Pancreas (tissue), 10 donors: ENCODE measurements at places on chromosomes 16 and 17. TPM values are rescaled to one million over a fixed set of nuclear protein-coding genes. Genes with fewer than 3 reads are reported as not detected.

- no peak overlapping the region for H3K4me3 ChIP-seq
- no peaks in the 10 kb centered on the region for H3K4me1 ChIP-seq
- no peak for DNase-seq
- H3K27ac ChIP-seq: no peak overlapping the region
- H3K27me3 ChIP-seq: no peaks in the 10 kb centered on the region
These were observed 16.0 kb upstream of the WIPF2 start for GRCh38 chr17:40203131-40203530.

DNA sequence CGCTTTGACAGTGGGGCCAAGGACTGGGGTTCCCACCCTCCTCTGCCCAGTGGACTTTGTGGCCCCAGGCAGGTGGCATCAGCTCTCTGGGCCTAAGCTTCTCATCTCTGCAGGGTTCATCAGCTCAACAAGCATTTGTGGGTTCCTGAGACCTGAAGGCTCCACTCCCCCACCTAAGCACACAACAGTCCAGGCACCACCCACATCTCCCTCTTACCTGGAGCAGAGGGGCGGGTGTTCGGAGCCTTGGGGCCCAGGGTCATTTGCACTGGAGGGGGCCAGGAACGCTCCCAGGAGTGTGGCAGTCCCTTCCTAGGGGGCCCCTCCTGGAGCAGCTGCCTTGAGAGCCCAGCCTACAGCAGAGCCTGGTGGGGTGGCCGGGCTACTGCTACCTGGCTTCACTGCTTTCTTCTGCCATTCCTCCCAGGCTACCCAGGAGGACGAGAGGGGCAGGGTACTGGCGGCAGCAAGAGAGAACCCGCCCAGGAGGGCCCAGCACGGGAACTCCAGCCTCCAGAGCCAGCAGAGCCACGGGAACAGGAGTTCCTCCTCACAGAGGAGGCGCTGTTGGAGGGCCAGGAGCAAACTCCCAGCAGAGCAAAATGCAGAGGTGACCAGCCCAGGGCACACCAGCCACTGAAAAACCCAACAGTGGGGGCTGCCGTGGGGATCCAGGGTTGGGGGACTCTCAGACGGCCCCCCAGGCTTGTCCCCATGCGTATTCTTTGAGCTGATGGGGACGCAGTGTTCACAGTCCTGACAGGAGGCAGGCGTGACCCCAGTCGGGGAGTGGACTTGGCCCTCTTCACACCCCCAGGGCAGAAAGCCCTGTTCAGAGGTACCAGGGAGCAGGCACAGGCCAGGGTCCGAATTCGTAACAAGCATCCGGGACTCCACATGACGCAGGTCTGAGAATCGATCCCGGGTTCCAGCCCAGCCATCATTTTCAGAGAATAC lies 35.1 kb upstream of the SLC38A10 start:
- H3K36me3 ChIP-seq: no peaks in the 10 kb centered on the region
- no peak for DNase-seq
- H3K27me3 ChIP-seq: no peaks in the 10 kb centered on the region
- H3K4me3 ChIP-seq: no peak overlapping the region
- H3K27ac ChIP-seq: peak overlapping the region; percentile 51

GRCh38 chr16:70685938-70686375 lies at the start of gene MTSS2:
Gene MTSS2, minus strand, starts transcription at chr16:70686053. Its CDS starts 262 bp downstream, at chr16:70685791.
- H3K4me1 ChIP-seq: no peaks in the 10 kb centered on the region
- H3K27me3 ChIP-seq: no peaks in the 10 kb centered on the region
- peak; percentile 78 for DNase-seq

- H3K27me3 ChIP-seq: no peaks in the 10 kb centered on the region
- H3K27ac ChIP-seq: peak overlapping the region; percentile 18
- H3K4me3 ChIP-seq: no peak overlapping the region
- H3K36me3 ChIP-seq: no peaks in the 10 kb centered on the region
- H3K4me1 ChIP-seq: peaks cover 33% of the 10 kb centered on the region
These were observed 15.4 kb downstream of the CUEDC1 start for GRCh38 chr17:57939797-57940196.

DNA sequence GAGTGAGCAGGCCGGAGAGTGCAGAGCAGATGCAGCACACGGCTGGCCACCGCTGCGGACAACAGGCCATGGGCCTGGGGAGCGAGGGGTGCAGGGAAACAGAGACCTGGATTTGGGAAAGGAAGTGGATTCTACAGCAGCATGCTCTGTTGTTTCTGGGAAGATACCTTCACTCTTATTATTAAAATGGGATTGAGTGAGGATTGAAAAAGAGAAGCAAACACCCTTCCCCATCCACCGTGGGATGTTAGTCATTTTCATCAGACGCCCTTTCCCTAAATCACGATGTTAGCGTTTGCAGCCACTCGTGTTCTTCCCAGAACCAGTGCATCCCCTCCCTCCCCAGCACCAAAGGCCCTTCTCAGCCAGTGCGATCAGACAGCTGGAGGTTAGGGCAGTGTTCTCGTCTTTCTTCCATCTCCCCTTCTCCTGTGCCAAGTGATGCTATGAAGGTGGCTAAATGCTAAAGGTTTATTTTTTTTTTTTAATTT lies 196.5 kb upstream of the CHMP6 start:
- H3K4me1 ChIP-seq: no peaks in the 10 kb centered on the region
- H3K27ac ChIP-seq: no peak overlapping the region
- DNase-seq: no peak
- no peaks in the 10 kb centered on the region for H3K36me3 ChIP-seq

GRCh38 chr16:58842746-58843145 lies 108.6 kb upstream of the GOT2 start:
- no peaks in the 10 kb centered on the region for H3K4me1 ChIP-seq
- no peak for DNase-seq
- no peak overlapping the region for H3K4me3 ChIP-seq
- no peaks in the 10 kb centered on the region for H3K27me3 ChIP-seq
- no peak overlapping the region for H3K27ac ChIP-seq

DNA sequence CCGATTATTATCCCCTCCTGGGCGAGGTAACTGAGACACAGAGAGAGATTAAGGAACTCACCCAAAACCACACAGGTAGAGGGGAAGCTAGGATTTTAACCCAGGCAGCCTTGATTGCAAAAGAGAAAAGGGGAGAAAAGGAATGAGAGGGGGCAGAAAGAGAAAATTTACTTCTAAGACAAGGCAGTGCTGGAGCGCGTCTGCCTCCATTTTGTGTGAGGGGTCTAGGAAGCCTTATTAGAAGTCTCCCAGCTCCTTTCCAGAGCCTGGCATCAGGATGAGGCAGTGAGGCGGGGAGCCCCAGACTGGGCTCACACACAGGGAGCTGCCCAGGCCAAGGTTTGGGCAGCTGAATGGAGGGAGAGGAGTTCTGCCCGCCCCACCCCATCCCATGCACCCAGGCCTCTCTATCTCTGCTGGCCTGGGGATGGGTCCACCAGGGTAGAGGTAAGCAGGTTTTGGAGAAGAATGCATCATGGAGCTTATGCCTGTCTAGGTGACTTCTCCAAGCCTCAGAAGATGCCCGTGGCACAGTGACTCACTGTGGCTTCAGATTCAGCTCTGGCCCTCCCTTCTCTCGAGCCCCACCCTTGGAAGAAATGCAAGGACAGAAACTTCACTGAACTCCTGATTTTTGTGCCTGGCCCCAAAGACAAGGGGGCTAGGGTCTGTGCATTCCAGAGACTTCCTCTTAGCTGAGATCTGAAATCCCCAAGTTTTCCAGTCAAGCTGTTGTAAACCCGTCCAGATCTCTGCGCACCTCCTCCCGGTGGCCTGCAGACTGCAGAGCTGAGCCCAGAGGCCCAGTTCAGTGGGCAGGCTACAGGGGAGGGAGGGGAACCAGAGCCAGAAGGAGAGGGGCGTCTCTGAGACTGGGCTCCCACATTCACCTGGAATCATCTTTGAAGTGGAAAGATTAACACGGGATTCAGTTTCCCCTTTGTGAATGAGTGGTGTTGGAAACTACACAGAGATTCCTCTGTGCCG lies 95.1 kb upstream of the CDH5 start:
- no peaks in the 10 kb centered on the region for H3K4me1 ChIP-seq
- DNase-seq: no peak
- H3K27me3 ChIP-seq: no peaks in the 10 kb centered on the region
- H3K4me3 ChIP-seq: no peak overlapping the region
- H3K27ac ChIP-seq: no peak overlapping the region
- H3K36me3 ChIP-seq: no peaks in the 10 kb centered on the region

DNA sequence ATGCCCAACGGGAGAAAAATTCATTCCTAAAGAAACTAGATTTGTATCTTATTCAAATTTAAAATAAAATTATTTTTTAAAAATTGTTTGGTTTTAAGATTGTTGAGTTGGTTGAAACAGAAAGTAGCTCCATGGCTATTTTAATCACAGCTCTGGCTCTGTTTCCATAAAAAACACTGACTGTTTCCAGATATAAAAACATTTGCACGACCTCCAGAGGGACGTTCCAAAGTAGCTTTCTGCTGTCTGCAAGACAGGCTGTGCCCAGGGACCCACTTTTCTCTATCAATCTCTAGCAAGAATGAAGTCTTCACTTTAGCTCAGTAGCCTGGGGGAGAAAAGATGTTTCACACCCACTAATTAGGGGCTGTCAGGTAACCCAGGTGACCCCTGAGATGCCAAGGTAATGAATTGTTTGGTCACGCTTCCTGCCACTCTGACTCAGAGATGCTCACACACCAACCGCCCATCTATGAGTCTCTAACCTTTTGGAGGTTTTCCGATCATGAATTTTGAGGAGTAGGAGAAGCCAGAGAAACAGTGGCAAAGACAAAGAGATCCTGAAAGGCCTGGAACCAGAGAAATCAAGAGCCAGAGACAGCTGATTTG lies 220.1 kb upstream of the SOX9 start:
- H3K4me1 ChIP-seq: no peaks in the 10 kb centered on the region
- DNase-seq: no peak
- H3K36me3 ChIP-seq: no peaks in the 10 kb centered on the region
- H3K27ac ChIP-seq: no peak overlapping the region
- H3K4me3 ChIP-seq: no peak overlapping the region

GRCh38 chr16:48603647-48604376 lies 6.2 kb downstream of the N4BP1 start:
- H3K27ac ChIP-seq: no peak overlapping the region
- H3K4me1 ChIP-seq: peaks cover 23% of the 10 kb centered on the region
- no peak for DNase-seq

DNA sequence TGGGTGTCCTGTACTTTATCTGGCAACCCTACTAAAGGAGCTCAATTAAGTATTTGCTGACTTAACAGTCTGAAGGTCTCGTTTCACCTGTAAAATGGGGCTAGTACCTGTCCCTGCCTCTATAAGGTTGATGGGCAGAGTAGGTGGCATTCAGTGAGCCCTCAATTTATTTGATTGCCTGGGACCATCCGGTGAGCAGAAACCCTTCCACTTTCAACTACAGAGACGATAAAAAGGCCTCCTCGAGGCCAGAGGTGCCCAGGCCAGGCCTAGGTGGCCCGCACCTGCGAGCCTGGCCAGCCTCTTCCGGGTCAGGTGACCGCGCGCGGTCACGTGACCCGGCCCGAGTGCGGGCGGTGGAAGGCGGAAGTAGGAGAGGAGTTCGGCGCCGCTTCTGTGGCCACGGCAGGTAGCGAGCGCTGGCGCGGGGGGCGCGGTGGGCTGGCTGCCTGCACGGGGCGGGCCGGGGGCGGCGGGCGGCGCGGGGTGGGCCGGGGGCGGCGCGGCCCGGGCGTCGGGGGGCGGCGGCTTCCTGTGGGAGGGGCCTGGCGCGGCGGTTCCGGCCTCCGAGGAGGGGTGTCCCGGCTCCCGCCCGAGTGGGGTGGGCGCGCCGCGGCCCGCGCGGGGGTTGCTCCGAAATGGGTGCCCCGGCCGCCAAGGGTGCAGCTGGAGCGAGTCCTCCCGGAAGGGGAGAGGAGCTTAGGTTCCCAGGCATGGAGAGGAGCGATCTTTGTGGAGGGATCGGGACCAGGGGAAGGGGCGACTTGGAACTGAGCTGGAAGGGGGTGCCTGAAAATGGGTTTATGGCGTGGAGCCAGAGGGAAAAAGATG lies at the start of gene WWP2:
Gene WWP2 (plus strand): TSS at position 350 of the 831 bp plus-strand sequence. CDS start 24,679 bp downstream, outside the sequence.
- peaks cover 19% of the 10 kb centered on the region for H3K4me1 ChIP-seq
- H3K36me3 ChIP-seq: no peaks in the 10 kb centered on the region
- DNase-seq: peak; percentile 74

DNA sequence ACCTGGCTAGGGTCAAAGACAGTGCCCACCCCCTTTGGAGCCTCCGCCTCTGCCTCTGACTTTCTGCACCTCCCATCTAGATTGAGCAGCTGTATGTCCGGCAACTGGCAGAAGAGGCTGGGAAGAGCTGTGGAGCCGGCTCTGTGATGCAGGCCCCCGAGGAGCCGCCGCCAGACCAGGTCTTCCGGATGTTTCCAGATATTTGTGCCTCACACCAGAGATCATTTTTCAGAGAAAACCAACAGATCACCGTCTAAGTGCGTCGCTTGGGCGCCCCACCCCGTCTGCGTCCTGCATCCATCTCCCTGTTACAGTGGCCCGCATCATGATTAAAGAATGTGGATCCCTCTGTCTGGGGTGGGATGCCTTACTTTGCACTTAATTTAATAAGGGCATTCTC lies 22.1 kb downstream of the IRF8 start:
- H3K4me1 ChIP-seq: peaks cover 6% of the 10 kb centered on the region
- H3K27ac ChIP-seq: no peak overlapping the region
- H3K36me3 ChIP-seq: no peaks in the 10 kb centered on the region
- H3K27me3 ChIP-seq: no peaks in the 10 kb centered on the region
- no peak overlapping the region for H3K4me3 ChIP-seq
- DNase-seq: no peak

DNA sequence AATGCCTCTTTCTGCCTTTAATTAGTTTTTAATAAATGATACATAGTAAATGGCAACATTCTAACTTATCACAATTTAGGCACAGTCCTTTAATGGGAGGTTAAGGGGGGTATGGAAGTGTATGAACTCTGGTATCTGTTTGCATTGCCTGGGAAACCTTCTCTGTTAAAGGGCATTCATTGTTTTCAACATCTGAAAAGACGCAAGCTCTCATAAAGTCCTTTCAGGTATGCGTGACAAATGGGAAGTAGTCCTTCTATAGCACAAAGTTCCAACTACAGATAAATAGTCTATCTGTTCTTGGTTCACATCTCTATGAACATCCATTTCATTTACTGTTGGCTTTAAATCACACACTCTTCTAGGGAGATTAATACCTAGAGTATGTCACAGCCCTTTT lies 298.0 kb upstream of the PMFBP1 start:
- H3K4me3 ChIP-seq: no peak overlapping the region
- H3K27me3 ChIP-seq: no peaks in the 10 kb centered on the region
- H3K4me1 ChIP-seq: no peaks in the 10 kb centered on the region
- no peak overlapping the region for H3K27ac ChIP-seq

ULK2 gene
- 5.1 TPM for polyA plus RNA-seq

ACSM2A gene
- polyA plus RNA-seq: 0.56 TPM

DRC3 gene
- 10.7 TPM for polyA plus RNA-seq

AIPL1 gene
- polyA plus RNA-seq: not detected

RAB40B gene
- polyA plus RNA-seq: 15.8 TPM

HLF gene
- 1.2 TPM for polyA plus RNA-seq

GOSR1 gene
- polyA plus RNA-seq: 14.2 TPM

ACAP1 gene
- polyA plus RNA-seq: 2.9 TPM

ADAD2 gene
- polyA plus RNA-seq: 2.4 TPM

KRT32 gene
- polyA plus RNA-seq: not detected
